Cardiac septum (tissue), 1 donor: ENCODE measurements at places on chromosomes 13 and 19.
A peak's percentile ranks its signal among the peaks of the same experiment; 100 is the strongest.

DNA sequence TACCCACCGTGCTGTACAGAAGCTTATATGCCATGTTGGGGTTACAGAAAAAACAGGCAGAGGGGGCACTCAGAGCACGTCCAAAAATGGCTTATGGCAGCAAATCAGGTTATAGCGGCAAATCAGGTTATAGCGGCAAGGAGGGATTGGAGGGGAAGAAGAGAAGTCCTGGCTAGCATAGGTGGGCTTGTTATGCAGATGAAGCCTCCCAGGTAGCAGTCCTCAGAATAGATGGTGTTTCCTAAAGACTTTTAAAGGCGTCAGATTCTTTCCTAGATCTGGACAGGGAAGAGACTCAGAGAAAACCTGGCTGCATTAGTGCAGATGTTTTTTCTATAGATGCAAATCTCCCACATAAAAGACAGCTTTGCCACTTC lies 19.8 kb upstream of the PLEKHF1 start:
- peak; percentile 17 for DNase-seq

- no peak for DNase-seq
Measured at GRCh38 chr19:27794494-27795042, 1418.4 kb downstream of the UQCRFS1 start.

DNA sequence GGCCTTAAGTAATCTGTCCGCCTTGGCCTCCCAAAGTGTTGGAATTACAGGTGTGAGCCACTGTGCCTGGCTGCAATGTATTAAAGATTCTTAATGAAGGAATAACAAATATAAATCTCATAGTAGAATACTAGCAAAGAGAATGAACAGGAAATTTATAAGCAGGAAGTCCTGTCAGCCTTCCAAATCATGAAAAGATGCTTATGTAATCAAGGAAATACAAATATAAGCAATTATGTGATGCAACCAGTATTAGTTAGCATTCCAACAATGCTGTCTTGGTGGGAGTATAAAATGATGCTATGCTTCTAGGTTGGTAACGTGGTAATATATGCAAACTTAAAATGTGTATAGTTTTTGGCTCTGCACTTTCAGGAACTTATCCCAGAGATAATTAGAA lies 133.8 kb downstream of the PDS5B start:
- DNase-seq = no peak

DNA sequence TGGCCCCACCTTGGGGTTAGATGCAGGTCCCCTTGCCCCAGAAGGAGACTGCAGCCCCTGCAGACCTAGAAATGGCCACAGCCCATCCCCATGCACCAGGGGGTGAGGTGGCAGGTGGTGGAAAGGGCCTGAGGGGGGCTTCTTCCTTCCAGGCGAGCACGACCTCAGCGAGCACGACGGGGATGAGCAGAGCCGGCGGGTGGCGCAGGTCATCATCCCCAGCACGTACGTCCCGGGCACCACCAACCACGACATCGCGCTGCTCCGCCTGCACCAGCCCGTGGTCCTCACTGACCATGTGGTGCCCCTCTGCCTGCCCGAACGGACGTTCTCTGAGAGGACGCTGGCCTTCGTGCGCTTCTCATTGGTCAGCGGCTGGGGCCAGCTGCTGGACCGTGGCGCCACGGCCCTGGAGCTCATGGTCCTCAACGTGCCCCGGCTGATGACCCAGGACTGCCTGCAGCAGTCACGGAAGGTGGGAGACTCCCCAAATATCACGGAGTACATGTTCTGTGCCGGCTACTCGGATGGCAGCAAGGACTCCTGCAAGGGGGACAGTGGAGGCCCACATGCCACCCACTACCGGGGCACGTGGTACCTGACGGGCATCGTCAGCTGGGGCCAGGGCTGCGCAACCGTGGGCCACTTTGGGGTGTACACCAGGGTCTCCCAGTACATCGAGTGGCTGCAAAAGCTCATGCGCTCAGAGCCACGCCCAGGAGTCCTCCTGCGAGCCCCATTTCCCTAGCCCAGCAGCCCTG lies 4.2 kb upstream of the F10 start:
- no peak for DNase-seq

- no peak for DNase-seq
Measured at GRCh38 chr19:40413291-40413845, at the start of gene PRX. Gene PRX (minus strand): TSS chr19:40413378. CDS start chr19:40407932, 5,446 bp downstream.

GRCh38 chr19:8526345-8527091 lies 12.6 kb upstream of the ZNF414 start:
- DNase-seq = peak; percentile 91

DNA sequence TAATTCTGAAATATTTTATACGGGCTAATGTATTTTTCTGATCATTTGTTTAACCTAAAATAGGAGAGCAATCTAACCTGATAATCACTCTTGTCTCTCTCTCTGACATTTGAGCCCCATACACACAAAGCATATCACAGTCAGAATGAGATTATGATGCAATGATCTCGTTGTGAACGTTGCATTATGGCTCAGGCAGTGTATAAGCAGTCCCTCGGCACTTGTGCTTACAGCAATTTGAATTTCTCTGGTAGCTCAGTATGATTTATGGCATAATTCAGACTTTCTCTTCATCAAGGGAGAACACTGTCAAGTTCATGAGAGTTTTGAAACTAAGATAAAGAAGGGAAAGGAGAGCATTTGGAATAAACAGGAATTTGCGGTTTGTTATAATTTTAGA lies 256.1 kb downstream of the DACH1 start:
- no peak for DNase-seq

- no peak for DNase-seq
Measured at GRCh38 chr19:14072535-14073260, at the start of gene MISP3. Gene MISP3 (plus strand): TSS chr19:14072786. CDS start chr19:14073310, 524 bp downstream.

DNA sequence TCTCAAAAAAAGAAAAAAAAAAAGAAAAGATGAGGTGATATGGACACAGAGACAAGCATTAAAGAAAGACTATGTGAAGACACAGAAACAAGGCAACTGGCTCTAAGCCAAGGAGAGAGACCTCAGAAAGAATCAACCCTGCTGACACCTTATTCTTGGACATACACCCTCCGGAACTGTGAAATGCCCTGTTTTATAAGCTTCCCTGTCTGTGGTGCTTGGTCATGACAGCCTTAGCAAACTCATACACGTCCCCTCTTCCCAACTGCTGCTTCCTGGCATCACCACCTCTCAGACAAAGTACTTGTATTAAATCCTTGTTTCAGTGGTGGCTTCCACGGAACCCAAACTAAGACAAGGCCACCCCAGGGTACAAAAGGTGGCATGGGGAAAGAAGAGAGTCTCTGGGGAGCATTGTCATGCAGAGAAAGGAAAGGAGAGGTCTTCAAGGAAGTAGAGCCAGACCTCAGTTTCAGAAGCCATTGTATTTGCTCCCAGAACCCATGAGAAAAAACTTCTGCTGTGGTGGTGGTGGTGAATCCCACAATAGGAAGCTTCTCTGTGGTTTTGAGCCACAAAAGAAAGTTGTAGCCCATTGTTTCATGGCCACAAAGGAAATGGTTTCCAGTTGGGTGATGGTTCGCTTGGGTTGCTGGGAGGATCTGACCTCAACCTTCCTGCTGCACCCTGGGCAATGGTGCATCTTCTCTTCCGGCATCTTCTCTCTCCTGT lies 16.3 kb upstream of the TSPAN16 start:
- DNase-seq = no peak

DNA sequence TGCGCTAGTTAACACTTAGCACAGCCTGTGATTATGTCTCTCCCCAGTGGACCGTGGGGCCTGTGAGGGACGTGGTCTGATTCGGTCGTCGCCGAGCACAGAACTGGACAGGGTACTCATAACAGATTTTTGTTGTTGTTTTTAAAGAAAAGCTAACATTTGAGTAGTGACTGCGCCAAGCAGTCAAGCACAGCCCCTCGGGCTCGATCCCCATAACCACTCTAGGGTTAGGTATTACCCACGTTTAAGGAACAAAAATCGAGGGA lies 805 bp upstream of the PTOV1 start:
- DNase-seq = no peak

DNA sequence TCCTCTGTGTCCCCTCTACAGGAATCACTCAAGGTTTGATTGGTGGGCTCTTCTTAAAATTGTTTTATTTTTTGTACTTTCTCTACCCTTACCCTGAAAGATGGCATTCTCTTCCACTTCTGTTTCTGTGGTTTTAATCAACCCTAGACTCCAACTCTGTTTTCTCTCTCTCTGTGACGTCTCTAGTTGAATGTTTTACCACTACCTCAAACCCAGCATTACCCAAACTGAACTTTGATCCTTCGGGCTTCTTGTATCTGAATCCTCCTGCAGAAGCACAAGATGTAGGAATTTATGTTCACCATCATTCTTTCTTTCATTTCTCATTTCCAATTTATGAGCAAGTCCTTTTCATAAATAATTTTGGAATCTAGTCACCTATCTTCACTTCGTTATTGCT lies 39.9 kb downstream of the PCCA start:
- DNase-seq = no peak

DNA sequence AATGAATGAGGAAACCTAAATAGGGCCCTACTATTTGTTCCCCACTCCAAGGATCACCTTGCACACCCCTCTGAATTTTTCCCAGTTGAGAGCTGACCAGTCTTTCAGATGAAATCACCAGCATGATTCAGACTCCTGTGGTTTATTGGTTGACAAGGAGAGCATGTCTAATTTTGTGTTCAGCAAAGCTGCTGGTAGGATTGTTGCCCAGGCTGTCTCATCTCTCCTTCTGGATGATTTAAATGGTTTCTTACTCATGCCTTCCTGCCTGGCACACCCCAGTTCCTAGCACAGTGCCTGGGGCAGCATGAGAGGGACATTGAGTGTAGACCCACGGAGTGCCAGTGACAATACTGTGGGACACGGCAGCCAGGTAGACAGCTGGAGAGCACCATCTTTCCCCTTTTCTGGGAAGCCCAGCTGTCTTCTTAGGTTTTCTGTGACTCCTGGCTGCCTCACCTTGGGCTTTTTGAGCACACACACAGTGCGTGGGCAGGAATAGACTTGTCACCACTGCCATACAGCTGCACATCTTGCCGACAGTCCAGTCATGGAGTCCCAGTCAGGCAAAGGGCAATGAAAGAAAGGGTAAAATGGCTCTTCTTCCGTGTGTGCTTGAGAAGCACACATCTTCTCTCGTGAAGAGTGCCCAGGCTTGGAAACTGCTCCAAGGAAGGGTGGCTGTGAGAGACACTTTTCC lies 12.3 kb downstream of the FGF9 start:
- no peak for DNase-seq

DNA sequence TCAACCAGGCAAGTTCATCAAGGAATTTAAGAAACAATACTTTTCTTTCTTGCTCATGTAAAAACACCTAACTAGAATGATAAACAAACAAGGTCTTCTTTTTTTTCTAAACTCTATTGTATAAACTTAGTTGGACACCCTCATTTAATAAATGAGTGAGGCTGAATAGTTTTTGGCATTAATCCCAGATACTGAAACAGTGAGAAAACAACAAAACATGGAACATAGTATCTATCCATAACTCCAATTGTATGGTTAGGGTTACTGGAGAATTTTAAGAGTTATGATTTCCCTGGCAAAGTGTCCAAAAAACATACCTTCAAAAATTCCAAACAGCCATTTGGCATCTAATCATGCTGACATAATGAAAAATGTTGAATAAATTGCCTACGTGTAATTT lies 5.8 kb upstream of the POMP start:
- DNase-seq = no peak

DNA sequence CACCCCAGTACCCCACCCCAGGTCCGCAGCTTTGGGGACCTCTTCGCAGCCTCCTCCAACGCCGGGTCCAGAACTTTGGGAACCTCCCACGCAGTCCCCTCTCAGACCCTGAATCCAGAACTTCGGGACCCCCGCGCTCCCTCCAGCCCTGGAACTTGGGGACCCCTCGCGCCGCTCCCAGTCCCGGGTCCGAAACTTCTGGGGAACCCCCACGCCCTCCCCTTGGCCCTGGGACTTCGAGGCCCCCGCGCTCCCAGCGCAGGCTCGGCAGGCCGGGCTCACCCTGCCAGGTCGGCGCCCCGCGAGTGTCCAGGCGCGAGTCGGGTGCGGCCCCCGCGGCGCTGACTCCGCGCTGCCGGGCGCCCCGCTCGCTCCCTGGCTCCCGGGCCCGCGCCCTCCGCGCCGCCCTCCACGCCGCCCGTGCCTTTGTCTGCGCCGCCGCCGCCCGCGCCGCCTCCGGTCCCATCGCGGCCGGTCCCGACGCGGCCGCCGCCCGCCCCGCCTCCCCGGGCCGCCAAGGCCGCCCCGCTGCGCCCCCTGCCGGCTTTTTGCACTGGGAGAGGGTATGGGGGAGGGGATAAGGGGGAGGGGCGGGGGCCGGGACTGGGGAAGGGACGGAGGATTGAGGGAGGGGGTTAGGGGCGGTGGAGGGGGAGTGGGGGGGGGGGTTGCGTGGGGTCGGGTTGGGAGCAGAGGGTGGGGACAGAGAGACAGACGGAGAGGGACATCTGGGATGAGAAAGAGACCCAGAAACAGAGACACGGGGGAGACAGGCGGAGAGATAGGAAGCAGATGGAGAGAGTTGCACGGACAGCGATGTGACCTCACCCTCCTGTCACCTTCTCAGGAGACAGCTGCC lies at the start of gene HOMER3:
TSS of gene HOMER3 (minus strand) at position 449 of the 859 bp plus-strand sequence. CDS start 2,235 bp downstream, outside the sequence.
- peak; percentile 94 for DNase-seq

- DNase-seq = no peak
Measured at GRCh38 chr13:48862572-48862971, 113.1 kb upstream of the FNDC3A start.

DNA sequence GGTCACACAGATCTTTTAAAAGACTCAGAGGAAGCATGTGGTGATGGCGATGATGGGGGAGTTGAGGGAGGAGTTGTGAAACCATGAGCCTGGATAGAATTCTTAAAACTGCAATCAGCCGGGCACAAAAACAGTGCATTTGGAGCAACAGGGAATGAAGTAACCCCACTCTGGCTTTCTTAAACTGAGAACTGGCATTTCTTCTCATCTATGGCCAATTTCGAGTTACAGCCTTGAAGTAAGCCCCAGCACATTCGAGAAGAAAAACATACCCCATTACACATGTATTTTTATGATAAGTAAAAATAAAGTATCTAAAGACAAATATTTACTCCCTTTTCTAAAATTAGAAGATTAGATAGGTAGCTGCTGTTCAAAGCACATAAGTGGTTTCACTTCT lies 70.1 kb downstream of the DCLK1 start:
- DNase-seq = no peak

DNA sequence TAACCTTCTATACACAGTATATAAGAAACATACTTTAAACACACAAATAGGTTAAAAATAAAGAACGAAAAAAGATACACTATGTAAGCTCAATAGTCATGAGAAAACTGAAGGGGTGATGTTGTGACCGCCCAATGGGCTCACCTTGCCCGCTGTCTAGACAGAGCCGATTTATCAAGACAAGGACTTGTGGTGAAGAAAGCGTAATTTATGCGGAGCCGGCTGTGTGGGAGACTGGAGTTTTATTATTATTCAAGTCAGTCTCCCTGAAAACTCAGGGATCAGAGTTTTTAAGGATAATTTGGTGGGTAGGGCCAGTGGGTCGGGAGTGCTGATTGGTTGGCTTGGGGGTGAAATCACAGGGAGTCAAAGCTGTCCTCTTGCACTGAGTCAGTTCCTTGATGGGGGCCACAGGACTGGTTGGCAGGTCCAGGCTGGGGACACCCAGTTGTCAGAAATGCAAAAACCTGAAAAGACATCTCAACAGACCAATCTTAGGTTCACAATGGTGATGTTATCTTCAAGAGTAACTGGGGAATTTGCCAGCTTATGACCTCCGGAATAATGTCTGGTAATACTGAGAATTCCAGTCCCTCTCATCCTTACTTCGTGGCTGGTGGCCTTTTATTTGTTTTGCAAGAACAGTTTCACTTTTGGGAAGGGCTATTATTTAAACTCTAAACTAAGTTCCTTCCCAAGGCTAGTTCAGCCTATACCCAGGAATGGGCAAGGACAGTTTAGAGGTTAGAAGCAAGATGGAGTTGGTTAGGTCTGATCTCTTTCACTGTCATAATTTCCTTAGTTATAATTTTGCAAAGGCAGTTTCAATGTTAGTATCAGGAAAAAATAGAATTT lies 96.6 kb downstream of the UBL3 start:
- no peak for DNase-seq

- no peak for DNase-seq
Measured at GRCh38 chr13:111474136-111475002, 153.9 kb downstream of the TEX29 start.
